ENCODE measurements at places on chromosomes 13 and 19.

GRCh38 chr13:75480671-75481175 is 1.2 kb downstream of the TBC1D4 start:
- DNase-seq, result peak; percentile 16

DNA sequence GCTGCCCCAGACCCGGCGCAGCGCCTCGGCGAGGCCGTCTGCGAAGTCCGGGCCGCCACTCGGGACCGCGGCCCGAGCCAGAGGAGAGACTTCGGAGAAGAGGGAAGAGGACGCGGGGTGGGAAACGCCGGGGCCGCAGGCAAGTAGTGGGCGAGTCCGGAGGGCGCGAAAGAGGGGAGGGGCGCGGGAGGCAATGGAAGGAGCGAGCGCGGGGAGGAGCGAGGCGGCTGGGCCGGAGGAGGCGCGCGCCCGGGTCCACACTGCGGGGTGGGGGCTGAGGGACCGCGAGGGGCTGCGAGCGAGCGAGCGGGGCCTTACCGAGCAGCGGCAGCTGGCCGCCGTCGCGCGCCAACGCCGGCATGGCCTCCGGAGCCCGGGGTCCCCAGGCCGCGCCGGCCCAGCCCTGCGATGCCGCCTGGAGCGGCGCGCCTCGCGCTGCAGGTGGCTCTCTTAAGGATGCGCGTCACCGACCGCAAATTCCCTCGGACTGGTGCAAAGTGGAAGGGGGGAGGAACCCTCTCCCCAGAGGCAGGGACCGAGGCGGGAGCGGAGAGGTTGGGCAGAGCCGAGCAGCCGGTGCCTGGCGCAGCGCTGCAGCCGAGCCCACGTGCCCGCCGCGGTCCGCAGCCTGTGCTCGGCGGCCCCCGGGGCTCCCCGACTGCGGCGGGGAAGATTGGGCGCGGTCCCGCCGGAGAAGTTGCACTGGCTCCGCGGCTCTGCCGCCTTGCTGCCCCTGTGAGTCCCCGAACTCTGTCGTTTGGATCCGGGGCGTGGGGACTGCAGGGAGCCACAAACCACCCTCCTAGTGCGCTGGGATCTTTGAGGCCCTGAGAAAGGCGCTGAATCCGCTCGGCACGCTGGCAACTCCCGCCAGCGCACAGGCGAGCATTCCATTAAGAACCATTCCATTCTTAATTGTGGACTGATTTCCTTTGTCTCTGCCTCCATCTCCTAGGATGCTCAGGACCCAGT is at the start of gene FLT3:
FLT3 (minus strand) TSS at position 427 of the 972 bp plus-strand sequence; CDS start at position 361, 66 bp downstream.
- DNase-seq, result peak; percentile 38

DNA sequence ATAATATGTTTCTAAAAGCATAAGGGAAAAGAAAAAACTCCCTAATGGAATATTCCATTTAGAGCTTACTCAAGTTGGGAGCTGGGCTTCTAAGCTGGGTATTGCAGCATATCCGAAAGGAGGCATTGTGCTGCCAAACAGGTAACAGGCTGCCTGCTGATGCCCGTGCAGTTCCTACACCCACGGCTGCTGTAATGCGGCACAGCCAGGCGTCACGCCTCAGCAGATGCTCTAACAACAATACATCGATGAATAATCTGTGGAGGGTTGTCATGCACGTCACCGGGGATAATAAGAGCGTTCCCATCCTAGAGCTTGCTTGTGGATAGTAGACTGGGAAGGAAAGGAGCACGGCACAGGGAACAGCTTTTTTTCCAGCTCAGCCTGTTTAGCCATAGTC is 1582.1 kb upstream of the SLC10A2 start:
- DNase-seq, result no peak

DNA sequence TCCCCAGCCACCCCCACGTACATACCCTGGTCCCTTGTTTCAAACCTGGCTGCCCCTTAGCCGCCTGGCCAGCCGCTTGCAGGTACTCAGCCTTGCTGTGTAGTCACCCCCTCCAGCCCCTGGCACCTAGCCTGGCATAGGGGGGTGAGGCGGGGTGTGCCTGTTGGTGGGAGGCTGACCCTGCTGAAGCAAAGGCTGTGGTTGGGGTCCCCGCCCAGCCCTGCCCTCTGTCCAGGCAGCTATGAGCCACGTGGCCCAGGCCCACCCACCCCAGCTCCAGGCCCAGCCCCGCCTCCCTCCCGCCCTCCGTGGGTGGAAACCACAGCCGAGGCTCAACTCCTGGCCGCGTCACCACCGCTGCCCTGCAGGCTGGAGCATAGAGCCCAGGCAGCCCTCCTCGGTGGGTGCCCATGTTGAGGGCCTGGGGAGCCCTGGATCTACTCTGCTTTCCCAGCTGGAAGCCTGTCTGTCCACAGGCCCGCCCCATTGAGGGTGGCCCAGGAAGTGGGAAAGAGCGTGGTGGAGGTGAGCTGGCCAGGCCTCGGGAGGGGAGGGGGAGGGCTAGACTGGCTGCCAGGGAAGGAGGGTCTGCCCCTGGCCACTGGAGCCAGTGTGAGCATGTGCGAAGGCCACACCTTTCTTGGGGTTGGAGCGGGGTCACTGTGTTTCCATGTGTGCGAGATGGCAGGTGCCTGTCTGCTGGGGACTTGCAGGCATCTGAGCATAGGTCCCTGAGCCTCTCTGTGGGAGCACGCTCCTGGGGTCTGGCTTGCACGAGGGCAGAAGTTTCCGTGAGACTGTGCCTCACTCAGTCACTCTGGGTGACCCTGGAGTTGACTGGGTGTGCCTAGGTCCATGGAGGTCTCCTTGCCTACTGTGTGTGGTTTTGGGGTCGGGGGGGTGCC is 31.0 kb downstream of the PAK4 start:
- no peak for DNase-seq

GRCh38 chr19:42497492-42498168 is 30.7 kb downstream of the CEACAM1 start:
- DNase-seq, result no peak
